ENCODE measurements at places on chromosomes 11 and 22.

- no peak for DNase-seq
Observed at GRCh38 chr22:23509571-23510302, 70.4 kb downstream of the IGLL1 start.

DNA sequence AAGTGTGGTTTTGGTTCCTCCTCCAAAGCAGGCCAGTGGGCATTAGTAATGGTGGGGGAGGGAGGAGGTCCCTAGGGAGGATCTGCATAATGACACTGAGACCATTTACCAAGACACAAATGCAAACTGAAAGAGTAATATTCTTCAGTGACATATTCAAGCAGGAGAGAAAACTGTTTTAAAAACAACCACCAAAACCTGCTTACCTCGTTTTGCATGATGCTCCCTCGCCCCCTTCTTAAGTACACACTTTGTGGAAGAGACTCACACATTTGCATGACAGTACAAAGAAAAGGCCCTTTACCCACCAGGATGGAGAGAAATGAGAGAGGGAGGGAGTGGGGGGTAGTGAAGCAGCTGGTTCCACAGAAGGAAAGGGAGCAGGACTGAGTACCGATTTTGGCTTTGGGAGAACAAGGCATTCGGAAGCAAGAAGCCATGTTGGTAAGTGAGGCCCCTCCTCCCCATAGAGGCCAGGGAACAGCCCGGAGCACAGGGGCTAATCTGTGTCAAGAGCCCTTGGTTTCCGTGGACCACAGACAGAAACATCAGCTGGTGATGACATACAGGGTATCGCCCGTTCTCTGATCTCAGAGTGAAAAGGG lies 13.0 kb upstream of the OPCML start:
- DNase-seq: no peak

DNA sequence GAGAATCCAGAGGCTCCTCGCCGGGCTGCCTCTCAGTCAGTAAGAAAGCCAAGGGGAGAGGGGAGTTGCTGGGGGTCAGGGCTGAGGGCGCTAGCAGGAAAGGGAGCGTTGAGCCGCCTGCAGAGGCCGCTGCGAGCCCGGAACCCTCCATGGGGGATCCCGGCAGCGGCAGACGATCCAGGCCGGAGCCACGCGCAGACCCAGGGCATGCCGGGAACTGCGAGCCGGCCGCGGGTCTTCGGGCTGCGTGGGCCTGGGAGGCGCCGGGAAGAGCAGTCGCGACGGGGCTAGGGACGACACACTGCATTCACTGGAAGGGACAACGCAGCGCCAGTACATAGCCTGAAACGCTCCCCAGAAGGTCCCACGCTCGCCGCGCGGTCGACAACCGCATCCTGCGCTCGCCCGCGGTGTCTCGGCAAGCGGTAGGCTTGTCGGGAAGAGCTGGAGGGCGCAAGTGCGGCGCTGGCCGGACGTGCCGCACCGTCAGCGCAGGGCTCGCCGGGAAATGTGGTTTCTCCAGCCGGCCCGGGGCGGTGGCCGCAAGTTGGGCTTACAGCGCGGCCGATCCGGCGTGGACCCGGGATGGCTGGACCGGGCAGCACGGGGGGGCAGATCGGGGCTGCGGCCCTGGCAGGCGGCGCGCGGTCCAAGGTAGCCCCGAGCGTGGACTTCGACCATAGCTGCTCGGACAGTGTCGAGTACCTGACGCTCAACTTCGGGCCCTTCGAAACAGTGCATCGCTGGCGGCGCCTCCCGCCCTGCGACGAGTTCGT lies at the start of gene LZTR1:
TSS of gene LZTR1 (plus strand) at position 511 of the 776 bp plus-strand sequence. CDS start at position 586, 75 bp downstream.
- peak; percentile 68 for DNase-seq

- DNase-seq: no peak
Observed at GRCh38 chr11:79626135-79627075, 185.6 kb upstream of the TENM4 start.

DNA sequence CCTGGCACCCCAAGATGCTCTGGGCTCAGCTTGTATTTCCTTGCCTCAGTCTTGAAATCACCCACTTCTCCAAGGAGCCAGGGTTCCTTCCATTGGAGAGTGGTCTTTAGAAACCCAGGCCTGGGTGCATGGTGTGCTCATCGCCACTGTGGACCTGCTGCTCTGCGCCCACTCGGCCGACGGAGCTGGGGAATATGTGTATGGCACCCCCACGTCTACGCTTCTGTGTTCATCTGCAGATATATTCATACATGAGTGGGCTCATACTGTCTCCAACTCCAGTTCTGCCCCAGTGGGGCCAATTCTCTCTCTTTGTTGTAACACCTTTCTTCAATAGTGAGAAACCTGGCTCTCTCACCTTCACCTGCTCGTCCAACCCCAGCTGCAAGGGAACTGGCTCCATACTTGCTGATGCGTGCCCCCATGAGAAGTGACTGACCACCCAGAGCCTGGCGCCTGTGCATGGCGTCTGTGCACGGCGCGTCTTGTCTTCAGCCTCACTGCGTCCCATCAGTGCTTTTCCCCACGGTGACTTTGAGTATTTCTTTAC lies 39.8 kb downstream of the KCNQ1 start:
- DNase-seq: no peak

DNA sequence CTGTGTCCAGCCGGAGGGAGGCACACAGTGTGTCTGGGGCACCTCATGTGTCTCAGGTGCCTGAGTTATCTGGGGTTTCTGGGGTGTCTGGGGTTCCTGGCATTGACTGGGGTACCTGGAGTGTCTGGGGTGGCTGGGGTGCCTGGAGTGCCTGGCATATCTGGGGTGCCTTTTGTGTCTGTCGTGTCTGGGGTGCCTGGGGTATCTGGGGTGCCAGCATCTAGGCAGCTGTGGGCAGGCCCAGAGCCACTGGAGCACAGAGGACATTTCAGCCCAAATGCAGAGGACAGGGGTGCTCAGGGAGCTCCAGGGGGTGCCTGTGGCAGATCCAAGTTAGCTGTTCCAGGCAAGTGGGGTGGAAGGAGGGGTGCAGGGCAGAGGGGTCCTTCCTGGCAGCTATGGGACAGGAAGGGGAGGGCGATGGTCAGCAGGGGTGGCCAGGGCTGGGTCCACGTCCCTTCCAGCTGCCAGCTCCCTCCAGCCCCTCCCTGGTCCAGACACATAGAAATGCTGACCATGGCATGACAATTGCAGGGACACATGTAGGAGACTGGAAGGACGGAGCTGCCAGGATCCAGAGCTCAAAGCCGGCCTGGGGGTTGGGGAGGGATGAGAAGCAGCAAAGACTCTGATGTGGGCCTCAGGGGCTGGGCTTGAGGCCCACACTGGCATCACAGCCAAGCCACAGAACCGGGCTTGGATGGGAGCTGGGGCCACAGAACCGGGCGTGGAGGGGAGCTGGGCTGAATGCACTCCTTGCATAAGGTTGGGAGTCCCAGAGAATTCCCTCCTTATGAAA lies 133.0 kb downstream of the BRD1 start:
- DNase-seq: no peak

- no peak for DNase-seq
Observed at GRCh38 chr22:39027717-39028116, 6.8 kb downstream of the APOBEC3D start.

GRCh38 chr22:44550711-44551491 lies 52.9 kb upstream of the RTL6 start:
- DNase-seq: no peak

DNA sequence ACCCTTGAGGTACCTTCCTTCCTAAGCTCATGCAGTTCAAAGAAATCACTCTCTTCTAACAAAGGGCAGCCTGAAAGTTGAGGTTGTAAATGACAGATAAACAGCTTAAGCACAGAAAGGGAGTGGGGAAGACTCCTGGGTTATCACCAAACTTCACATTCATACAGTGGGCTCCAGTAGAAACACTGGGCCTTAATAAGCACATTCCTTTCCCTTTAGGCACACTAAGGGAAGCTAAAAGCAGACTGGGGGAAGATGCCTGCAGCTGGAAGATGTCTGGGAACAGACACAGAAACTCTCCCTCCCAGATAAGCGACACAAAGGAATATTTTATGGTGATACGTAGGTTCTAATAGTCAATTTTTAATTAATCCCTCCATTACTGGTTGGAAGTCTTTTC lies 350.3 kb upstream of the MPPED2 start:
- no peak for DNase-seq

DNA sequence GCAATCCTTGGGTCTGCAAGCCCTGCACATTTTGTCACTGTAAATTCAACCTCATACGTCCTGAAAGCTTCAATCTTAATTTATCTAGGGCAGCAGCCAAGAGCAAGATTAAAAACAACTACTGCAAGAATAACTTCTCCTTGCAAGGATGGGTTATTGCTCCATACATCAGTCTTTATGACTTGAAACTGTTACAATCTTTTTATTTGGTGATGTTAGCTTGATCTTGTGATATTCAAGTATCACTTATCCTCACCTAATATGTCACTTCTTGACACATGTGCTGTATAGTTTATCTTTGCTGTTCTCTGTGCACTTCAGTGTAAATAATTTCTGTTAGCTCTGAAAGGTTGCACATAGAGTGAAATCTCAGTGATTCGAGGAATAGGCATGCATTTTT lies 14.7 kb upstream of the APLP2 start:
- DNase-seq: no peak

DNA sequence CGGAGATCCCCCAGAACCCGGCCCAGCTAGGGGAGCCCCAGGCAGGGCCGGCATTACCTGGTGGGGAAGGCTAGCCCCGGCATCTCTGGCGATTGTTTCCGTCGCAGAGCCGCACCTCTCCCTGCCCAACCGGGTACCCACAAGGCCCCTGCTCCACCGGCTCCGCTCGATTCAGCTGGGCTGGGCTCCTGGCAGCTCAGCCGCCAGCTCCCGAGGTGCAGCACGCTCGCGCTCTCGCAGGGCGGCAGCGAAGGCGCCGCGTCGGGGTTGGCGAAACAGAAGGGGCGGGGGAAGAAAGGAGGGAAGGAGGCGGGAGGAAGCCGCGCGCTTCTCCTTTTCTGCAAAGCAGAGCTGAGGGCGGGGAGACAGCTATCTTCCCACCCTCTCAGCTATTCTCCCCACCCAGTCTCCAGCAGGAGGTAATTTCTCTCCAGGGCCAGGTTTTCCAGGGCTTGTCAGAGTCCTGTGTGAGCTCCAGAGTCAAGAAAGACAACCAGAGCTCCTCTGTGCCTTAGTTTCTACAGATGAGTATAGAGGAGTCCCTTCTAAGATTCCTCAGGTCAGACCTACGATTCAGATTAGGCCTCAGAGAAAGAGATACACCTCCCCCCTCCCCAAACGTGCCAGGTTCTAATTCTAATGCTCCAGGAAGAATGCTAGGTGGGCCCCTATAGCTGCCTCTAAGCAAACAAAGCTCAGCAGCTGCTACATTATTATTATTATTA lies 62.0 kb downstream of the PAK1 start:
- peak; percentile 89 for DNase-seq

GRCh38 chr11:103659206-103659618 lies 377.2 kb upstream of the DDI1 start:
- peak; percentile 14 for DNase-seq

DNA sequence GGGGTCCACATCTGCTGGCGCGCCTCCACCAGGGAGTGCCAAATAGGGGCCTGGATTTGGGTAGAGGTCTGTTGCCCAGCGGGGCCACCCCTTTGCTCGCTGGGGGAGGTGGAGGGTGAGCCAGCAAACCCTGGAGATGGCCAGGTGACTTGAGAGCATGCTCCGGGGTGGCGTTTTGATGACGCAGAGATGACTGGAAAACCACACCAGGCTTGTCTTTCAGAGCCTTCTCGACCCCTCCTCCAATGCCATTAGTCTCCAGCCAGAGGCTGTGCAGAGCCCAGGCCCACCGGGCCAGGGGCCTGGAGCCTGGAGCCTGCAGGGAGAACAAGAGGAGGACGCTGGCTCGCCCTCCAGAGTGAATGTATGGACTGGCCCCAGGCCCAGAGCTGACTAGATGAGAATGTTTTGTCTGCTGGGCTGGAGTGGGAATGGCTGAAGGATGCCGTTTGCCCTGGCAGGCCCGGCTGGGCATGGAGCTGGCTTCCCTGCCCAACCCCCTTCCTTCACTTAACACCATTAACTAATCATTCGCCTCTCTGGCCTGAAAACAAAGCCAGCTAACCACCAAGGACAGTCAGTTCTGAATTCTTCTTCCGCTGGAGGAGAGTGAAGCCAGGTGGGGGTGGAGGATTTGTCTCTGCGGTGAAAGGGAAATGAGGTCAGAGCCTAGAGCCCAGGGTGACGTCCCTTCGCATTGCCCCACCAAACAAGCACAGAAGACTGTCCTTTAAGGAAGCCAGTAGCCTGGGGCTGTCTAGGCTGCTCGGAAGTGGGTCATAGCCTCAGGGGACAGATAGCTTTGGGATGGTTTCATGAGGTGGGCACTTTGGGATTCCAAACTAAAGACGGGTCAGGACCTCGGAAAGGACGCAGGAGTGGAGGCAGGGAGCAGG lies 1.6 kb upstream of the MCAM start:
- DNase-seq: no peak

GRCh38 chr22:46240073-46240472 lies 10.0 kb downstream of the CDPF1 start:
- no peak for DNase-seq

GRCh38 chr11:86632499-86633269 lies 39.7 kb downstream of the ME3 start:
- DNase-seq: peak; percentile 99

GRCh38 chr22:33789690-33790253 lies 130.5 kb downstream of the LARGE1 start:
- no peak for DNase-seq

- DNase-seq: no peak
Observed at GRCh38 chr11:14898906-14899305, 6.9 kb upstream of the CYP2R1 start.
